ENCODE measurements at places on chromosomes 7 and 10. TPM values are rescaled to one million over a fixed set of nuclear protein-coding genes. Genes with fewer than 3 reads are reported as not detected.

The GOLGA7B gene
- 9.4 TPM for total RNA-seq

The CCL24 gene
- total RNA-seq: not detected

The SPDYE8 gene
- total RNA-seq: not detected

The ODAD2 gene
- 0.33 TPM for total RNA-seq

DNA sequence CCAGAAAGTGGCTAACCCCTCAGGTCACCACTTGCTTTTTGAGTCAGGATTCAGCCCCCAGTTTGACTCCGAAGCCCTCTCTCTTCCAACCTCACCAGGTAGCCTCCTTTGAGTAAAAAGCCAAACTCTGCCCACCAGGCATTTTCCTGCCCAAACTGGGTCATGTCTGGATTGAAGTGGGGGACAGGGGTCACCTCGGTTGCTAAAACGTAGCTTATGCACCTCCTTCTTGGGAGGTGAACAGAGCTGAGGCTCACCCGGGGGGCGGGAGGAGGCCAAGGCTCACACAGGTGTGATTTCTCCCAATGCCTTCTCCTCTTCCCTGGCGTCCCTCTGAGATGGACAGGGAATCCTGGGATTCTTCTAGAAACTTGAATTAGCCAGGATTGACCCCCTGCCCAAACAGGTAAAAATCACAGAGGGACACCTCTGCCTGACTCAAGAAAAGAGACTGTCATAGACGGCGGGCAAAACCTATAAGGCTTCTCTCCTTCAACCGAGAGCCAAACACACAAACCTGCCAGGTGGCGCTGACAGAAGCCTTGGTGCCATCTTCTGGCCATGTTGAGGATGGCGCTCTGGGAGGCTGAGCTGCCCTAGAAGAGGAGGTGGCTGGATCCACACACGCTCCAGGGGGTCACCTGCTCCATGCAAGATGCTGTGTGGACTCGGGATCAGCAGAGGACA is 51.6 kb downstream of the PRLHR start:
- peaks cover 34% of the 10 kb centered on the region for H3K27me3 ChIP-seq
- no peaks in the 10 kb centered on the region for H3K4me1 ChIP-seq
- H3K27ac ChIP-seq: no peak overlapping the region
- DNase-seq: peak; percentile 10

DNA sequence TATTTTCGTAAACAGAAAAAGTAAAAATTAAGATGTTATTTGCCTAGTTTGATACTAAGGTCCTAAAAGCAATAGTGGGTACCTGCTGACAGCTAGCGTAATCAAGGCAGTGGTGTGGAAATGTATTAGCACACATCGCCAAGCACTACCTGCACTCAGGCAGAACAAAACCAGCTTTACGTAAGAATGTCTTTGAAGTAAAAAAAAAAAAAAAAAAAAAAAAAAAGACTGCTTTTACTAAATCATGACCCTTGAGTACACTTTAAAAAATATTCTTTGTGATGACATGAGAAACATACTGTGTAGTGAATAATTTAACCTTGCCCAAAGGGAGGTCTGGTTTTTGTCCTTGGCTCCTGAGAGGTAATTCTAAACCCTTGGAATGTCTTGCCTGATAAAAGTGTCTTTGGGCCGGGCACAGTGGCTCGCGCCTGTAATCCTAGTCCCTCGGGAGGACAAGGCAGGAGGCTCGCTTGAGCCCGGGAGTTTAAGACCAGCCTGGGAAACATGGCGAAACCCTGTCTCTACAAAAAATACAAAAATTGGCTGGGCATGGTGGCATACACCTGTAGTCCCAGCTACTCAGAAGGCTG is 12.7 kb downstream of the XRCC2 start:
- H3K4me3 ChIP-seq: no peak overlapping the region
- no peak for DNase-seq
- no peaks in the 10 kb centered on the region for H3K4me1 ChIP-seq
- H3K27ac ChIP-seq: no peak overlapping the region
- no peaks in the 10 kb centered on the region for H3K27me3 ChIP-seq

- no peaks in the 10 kb centered on the region for H3K36me3 ChIP-seq
- no peak for DNase-seq
- H3K27me3 ChIP-seq: no peaks in the 10 kb centered on the region
- no peak overlapping the region for H3K4me3 ChIP-seq
- H3K27ac ChIP-seq: no peak overlapping the region
Observed at GRCh38 chr10:21995557-21995956, 8.0 kb downstream of the DNAJC1 start.

GRCh38 chr7:128435327-128435686 is 20.4 kb upstream of the HILPDA start:
- peaks cover 17% of the 10 kb centered on the region for H3K27me3 ChIP-seq
- no peaks in the 10 kb centered on the region for H3K36me3 ChIP-seq
- no peak overlapping the region for H3K27ac ChIP-seq

DNA sequence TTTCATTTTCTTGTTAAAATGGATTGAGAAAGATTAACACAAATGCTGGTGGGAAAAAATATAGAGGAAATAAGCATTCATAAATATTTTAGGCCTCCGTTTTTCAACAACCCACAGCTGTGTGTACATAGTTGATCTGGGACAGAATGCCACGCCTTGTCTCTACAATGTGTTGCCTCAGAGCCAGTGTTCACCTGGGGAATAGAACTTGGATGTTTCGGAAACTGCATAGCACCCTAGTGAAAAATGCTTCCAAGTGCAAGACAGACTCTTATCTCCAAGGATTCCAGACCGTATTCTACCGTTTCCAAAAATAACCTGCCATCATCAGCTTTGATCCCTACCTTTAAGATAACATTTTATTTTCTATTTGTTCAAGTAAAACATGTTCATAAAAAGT is 260.9 kb downstream of the SDK1 start:
- no peaks in the 10 kb centered on the region for H3K36me3 ChIP-seq
- no peak overlapping the region for H3K4me3 ChIP-seq
- no peak for DNase-seq
- peaks cover 3% of the 10 kb centered on the region for H3K27me3 ChIP-seq
- no peak overlapping the region for H3K27ac ChIP-seq
- H3K4me1 ChIP-seq: no peaks in the 10 kb centered on the region

DNA sequence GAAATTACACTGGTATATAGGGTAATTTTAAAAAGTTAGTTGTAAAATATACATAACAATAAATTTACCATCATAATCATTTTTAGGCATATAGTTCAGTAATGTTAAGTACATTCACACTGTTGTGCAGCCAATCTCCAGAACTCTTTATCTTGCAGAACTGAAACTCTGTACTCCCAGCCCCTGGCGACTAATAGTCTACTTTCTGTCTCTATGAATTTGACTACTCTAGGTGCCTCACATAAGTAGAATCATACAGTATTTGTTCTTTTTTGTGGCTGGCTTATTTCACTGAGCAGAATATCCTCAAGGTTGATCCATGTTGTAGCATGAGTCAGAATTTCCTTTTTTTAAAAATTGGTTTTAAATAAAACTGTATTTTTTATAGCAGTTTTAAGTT is 41.4 kb downstream of the NRF1 start:
- no peaks in the 10 kb centered on the region for H3K4me1 ChIP-seq
- no peak overlapping the region for H3K4me3 ChIP-seq
- H3K36me3 ChIP-seq: peaks cover 10% of the 10 kb centered on the region

DNA sequence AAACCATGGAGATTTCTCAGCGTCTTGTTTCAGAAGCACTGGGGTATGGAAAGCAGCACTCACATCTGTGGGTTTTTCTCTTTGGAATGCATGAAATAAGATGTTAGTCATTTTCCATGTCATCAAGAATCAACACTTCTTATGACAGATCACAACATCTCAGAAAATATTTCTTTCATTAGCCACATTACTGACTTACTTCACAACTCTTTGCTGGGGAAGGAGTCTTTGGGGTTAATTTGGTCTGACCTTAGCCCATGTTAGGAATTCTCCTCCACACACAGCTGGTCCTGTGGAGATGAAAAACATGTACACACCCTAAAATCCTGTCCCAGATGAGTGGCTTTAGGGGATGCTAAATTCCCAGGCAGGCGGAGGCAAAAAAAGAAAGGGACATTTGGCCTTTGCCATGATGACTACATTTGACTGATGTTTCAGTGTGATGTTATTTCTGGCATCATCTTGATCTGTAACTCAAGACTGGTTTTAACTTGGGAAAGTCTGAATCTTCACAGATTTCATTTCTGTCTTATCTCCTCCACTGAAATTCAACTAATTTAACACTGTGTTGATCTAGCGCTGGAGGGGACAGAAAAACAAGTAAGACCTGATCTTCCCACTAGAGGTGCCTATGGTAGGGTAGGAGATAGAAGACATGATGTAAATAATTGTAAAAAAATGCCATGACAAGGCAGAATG is 363.2 kb downstream of the PRPF18 start:
- H3K4me1 ChIP-seq: no peaks in the 10 kb centered on the region
- H3K27ac ChIP-seq: no peak overlapping the region
- H3K4me3 ChIP-seq: no peak overlapping the region
- H3K27me3 ChIP-seq: peaks cover 3% of the 10 kb centered on the region

- no peak overlapping the region for H3K4me3 ChIP-seq
- no peak overlapping the region for H3K27ac ChIP-seq
- H3K36me3 ChIP-seq: peaks cover 6% of the 10 kb centered on the region
- no peaks in the 10 kb centered on the region for H3K27me3 ChIP-seq
Observed at GRCh38 chr7:37081436-37081835, 357.1 kb upstream of the AOAH start.

DNA sequence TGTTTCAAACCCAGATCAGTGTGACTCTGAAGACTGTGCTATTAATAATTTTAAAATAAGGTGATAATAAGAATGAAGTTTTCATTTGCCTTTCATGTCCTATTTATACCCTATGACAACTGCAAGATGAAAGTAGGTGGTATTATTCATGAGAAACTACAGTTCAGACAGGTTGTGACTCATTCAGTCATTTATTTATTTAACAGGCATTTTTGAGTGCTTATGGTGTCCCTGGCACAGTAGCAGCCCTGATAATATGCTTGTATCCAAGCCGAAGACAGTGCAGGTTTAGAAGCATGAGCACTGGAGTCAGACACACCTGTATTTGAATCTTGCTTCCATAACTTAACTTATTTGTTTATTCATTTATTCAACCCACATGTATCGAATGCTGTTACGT is 87.1 kb downstream of the FZD1 start:
- no peak overlapping the region for H3K4me3 ChIP-seq
- no peaks in the 10 kb centered on the region for H3K27me3 ChIP-seq
- H3K36me3 ChIP-seq: no peaks in the 10 kb centered on the region
- H3K4me1 ChIP-seq: no peaks in the 10 kb centered on the region
- no peak for DNase-seq

- no peaks in the 10 kb centered on the region for H3K4me1 ChIP-seq
- H3K36me3 ChIP-seq: no peaks in the 10 kb centered on the region
- no peak for DNase-seq
- no peaks in the 10 kb centered on the region for H3K27me3 ChIP-seq
Observed at GRCh38 chr10:102585026-102585425, 59.3 kb upstream of the TRIM8 start.

GRCh38 chr10:67657775-67658174 is 38.2 kb downstream of the CTNNA3 start:
- H3K4me1 ChIP-seq: no peaks in the 10 kb centered on the region
- H3K27me3 ChIP-seq: peaks cover 4% of the 10 kb centered on the region
- no peak overlapping the region for H3K4me3 ChIP-seq

DNA sequence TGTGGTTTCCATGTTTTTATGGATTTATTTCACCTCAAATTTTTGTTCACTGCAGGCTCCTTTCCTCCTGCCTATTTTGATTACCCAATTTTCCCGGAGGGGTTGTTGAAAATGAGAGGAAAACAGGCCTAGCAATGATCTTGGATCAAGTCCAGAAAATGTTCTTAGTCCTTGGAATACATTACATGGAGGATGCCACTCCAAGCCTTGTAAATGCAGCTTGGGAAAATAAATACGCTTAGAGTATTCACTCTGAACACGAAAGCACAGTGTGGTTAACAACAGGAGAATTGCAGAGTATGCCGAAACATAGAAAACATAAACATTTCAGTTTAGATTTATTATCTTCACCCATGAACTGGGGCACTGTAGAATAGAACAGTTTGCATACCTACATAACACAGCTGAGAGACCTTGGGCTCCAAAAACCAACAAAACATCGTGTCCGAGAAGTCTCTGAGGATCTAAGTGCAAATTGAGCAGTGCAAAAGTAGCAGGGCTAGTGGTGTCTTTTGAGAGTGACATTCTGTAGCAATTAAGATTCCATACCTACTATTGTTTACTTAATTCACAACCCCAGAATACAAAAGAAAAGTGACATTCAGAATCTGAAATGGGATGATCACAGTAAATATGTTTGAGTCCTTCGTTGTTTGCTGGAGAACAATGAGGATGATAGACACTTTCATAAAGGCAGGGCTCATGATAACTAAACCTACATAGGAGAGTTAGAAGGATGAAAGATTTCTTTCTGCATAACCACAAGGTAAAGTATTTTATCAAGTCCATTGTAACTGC is 7.6 kb upstream of the CD36 start:
- H3K4me3 ChIP-seq: no peak overlapping the region
- H3K27ac ChIP-seq: no peak overlapping the region
- H3K4me1 ChIP-seq: no peaks in the 10 kb centered on the region
- no peak for DNase-seq
- no peaks in the 10 kb centered on the region for H3K27me3 ChIP-seq

DNA sequence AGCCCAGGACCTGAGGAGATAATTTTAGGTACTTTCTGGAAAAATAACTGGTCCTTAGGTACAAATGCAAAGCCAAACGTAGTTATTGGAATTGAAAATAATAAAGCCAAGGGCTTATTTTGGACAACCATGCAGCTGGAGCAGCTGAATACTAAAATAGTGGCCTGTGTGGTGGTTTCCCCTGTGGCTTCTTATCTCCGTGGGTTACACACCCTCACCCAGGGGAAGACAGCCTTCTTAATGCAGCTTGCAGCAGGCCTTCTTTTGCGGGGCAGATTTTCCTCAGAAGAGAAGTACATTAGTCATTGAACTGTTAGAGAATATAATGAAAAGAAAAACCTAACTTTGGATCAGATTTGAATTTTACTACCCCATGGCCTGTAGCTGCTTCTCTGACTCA is 133.5 kb downstream of the ST7 start:
- H3K4me3 ChIP-seq: no peak overlapping the region
- no peaks in the 10 kb centered on the region for H3K36me3 ChIP-seq
- no peaks in the 10 kb centered on the region for H3K27me3 ChIP-seq

GRCh38 chr7:155215576-155216325 is 81.9 kb upstream of the INSIG1 start:
- H3K36me3 ChIP-seq: no peaks in the 10 kb centered on the region
- no peak overlapping the region for H3K4me3 ChIP-seq
- no peak for DNase-seq
- H3K4me1 ChIP-seq: no peaks in the 10 kb centered on the region
- peaks cover 37% of the 10 kb centered on the region for H3K27me3 ChIP-seq

- no peaks in the 10 kb centered on the region for H3K4me1 ChIP-seq
- no peak overlapping the region for H3K27ac ChIP-seq
- H3K4me3 ChIP-seq: no peak overlapping the region
- no peaks in the 10 kb centered on the region for H3K36me3 ChIP-seq
Observed at GRCh38 chr10:60522617-60523016, 132.9 kb upstream of the ANK3 start.

GRCh38 chr7:98357751-98358161 is 43.1 kb downstream of the BAIAP2L1 start:
- no peaks in the 10 kb centered on the region for H3K36me3 ChIP-seq
- DNase-seq: no peak
- no peaks in the 10 kb centered on the region for H3K27me3 ChIP-seq
- no peak overlapping the region for H3K27ac ChIP-seq
- H3K4me3 ChIP-seq: no peak overlapping the region

- no peak overlapping the region for H3K4me3 ChIP-seq
- no peak for DNase-seq
- H3K36me3 ChIP-seq: no peaks in the 10 kb centered on the region
- H3K27ac ChIP-seq: no peak overlapping the region
- no peaks in the 10 kb centered on the region for H3K4me1 ChIP-seq
- H3K27me3 ChIP-seq: no peaks in the 10 kb centered on the region
Observed at GRCh38 chr10:53719658-53720057, 947.1 kb upstream of the MBL2 start.

GRCh38 chr7:92557808-92558362 is 29.3 kb downstream of the RBM48 start:
- no peak overlapping the region for H3K27ac ChIP-seq
- DNase-seq: no peak
- peaks cover 12% of the 10 kb centered on the region for H3K36me3 ChIP-seq
- H3K4me1 ChIP-seq: no peaks in the 10 kb centered on the region
- H3K27me3 ChIP-seq: no peaks in the 10 kb centered on the region
- H3K4me3 ChIP-seq: no peak overlapping the region
